ENCODE measurements at places on chromosomes 6 and 20.

GRCh38 chr6:146912730-146913685 is 291.2 kb upstream of the STXBP5 start:
- no peak for DNase-seq

DNA sequence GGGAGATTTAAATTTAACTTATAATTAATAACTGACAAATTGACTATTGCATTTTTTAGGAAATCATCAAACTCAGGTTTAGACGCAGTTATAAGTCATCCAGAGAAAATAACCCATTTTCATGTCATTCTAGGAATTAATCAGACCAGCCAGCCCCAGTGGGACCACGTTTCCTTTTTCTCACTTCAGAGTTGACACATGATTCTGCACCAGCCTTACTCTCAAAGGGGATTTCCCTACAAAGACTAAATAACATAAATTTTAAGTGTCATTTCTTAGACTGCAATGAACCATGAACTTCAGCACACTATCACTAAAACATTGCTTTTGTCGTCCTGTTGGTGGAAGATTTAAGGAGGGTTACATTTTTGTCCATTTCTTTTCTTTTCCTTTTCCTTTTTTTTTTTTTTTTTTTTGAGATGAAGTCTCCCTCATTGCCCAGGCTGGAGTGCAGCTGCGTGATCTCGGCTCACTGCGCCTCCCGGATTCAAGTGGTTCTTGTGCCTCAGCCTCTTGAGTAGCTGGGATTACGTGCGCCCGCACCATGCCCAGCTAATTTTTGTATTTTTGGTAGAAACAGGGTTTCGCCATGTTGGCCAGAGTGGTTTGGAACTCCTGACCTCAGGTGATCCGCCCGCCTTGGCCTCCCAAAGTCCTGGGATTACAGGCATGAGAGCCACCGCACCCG is 3.6 kb downstream of the IPCEF1 start:
- no peak for DNase-seq

- no peak for DNase-seq
Observed at GRCh38 chr6:157530126-157530525, 149.1 kb downstream of the ZDHHC14 start.

DNA sequence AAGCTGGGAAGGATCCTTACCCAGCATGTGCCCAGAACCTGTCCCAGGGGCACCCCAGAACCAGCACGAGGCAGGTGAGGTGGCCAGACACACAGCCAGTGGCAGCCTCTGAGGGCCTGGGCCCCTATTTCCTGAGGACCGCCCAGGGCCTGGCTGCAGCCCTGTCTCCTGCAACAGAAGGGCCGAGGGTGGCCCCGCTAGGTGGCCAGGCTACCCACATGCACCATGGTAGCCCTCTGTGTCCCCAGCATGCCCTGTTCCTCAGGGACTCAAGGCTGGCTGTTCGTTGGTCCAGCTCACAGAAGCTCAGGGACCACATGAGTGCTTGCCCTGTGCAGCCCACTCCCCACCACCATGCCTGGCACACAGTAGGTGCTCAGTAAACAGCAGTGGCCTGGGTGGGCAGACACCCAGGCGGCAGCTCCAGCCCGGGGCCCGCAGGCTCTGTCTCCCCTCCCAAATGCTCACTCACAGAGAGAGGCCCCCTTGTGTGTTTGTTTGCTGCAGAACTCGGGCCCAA is 8.2 kb downstream of the HRH3 start:
- no peak for DNase-seq

DNA sequence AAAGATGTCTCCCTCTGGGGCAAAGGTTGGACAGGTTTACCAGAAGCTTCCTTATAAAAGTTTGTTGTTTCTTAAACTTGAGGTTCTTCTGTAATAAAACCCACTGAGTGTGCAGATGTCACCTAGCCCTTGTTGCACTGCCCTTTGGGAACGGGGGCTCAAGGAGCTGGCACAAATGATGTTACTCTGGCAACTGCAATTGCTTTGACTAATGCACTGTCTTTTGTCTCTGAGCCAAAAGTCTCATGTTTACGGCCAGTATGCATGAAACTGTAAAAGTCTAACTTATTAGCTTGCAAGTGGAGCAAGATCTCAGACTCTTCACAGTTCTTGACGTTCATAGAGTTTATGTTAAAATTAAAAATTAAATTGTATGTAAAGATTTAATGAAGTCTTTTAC is 655.7 kb downstream of the EPHA7 start:
- no peak for DNase-seq

DNA sequence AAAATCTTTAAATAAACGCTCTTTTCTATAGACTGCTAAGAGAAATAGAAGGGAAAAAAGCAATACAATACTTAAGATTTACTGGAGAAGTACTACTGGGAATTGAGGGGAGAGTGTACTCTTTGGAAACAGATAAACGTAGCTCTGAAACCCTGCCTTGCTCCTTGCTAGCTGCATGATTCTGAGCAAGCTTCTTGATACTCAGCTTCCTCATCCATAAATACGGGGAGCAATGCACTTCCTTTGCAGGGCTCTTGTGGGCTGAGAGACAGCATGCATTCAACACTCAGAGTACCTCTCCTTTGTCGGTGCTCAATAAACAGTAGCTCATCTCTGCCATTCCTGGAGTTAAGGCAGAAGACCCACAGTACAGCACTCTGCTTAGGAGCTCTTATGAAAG is 159.7 kb downstream of the BTBD9 start:
- no peak for DNase-seq

DNA sequence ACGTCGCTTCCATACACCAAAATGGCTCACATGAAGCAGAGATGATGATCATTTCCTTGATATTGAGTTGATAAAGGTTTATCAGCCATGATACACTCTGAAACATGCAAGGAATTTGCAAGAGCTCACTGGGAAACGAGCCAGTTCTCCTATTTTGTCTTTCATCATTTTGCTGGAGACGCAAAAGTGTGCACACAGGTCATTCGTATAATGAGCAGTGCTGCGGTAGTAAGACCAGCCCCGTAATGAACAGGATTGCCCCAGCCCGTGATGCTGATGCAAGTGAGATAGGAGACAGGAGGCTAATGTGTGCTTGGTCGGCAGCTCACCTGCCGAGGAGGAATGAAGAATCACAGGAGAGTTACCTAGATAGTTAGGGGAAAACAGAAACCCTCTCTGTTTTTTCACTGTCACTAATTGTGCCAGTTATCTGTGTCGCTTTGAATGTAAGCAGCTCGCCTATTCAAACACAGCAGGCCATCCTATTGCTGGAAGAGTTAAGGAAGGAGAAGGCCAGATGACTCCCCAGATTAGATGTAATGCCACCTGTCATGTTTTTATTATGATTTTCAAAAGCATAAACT is 391.8 kb downstream of the SAMD5 start:
- no peak for DNase-seq

- no peak for DNase-seq
Observed at GRCh38 chr6:116355796-116356195, 15.0 kb upstream of the DSE start.

DNA sequence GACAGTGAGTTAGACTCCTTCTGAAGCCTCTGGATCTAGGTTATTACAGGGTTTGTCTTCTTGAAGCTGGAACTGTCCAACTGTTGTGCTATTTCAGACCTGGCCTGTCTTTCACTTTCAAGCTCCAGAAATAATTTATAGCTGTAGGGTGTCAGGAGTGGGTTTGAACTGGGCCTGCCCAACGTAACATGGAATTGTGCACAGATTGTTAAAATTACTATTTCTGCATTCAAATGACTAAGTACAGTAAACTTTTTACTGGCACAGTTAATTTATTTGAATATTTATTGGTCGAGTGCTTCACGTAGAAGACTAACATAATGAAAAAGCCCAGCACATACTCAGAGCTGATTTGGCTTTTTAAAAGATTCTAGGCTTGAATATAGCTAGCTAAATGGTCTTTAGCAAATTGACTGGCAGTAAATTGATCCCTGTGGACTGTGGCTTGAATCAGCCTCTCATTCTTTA is 74.3 kb downstream of the ARID1B start:
- DNase-seq = no peak

- DNase-seq = no peak
Observed at GRCh38 chr6:30162265-30163089, 869 bp upstream of the TRIM15 start.

DNA sequence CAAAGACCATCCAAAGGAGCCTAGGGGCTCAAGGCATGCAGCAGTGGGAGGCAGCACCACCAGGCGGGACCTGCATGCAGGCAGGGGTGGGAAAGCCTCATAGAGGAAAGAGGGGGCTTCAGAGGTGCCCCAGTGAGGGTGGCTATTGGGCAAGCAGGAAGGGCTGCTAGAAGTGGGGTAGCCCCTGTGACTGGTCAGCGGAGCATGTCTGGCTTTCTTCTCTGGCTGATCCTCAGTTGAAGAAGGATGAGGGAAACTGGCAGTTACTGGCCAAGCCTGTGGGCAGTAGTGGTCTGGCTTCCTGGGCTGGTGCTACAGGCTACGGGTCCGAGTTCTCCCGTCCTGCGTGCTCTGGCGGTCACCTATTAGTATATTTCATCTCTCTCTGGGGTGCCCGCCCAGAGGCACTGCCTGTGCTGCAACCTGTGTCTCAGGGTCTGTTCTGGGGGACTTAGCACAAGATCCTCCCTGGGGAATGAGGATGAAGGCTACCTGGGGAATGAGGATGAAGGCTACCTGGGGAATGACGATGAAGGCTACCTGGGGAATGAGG is 35.9 kb upstream of the CST7 start:
- no peak for DNase-seq

DNA sequence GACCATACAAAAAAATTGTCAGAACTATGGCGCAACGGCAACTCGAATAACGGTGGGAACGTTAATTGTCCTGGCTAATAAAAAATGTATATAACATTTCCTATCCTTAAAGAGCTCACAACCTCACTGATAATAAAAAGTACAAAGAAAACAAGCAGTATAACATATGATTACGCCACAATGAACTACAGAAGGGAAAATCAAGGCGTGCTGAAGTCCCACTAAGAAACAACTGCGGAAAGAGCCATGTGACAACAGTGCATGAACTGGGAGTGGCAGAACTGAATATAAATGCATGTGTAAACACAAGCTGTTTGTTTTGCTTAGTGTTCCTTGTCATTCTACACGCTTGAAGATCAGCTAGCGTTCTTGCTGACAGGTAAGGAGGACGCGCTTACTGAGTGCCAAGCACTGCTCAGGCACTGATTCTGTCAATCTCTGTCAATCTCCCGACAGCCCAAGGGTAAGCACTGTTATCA is 466 bp upstream of the PSMB1 start:
- DNase-seq = no peak

Data from activated naive CD8-positive, alpha-beta T cell treated with anti-CD3 and anti-CD28 coated beads, Interleukin-2, amount 10 ng/mL, durations not matched to agents 7 days and 5 days (primary cell).